ENCODE measurements at places on chromosomes 7 and 10.

DNA sequence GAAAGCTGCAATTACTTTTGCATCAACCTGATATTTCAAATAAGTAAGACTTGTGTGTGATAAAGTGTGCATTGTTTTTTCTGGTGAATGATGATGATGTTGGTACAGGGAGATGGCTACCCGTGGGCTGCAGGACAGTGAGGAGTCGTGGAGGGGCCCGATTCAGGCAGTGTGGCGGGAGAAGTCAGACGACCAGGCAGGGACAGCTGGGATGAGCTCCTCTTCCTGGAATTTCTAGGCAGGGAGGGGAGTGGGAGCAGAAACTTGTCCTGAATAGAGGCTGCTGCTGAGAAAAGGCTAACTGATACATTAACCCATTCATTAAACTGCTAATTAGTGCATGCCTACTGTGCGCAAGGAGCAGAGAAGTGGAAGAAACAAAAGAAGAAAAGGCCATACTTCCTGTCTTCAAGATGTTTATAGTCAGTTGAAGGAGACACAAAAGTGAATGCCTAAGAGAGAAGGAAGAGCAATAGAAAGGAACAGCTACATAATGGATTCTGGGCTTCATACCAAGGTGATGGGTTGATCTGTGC is 9.3 kb upstream of the GATAD1 start:
- DNase-seq, result no peak

DNA sequence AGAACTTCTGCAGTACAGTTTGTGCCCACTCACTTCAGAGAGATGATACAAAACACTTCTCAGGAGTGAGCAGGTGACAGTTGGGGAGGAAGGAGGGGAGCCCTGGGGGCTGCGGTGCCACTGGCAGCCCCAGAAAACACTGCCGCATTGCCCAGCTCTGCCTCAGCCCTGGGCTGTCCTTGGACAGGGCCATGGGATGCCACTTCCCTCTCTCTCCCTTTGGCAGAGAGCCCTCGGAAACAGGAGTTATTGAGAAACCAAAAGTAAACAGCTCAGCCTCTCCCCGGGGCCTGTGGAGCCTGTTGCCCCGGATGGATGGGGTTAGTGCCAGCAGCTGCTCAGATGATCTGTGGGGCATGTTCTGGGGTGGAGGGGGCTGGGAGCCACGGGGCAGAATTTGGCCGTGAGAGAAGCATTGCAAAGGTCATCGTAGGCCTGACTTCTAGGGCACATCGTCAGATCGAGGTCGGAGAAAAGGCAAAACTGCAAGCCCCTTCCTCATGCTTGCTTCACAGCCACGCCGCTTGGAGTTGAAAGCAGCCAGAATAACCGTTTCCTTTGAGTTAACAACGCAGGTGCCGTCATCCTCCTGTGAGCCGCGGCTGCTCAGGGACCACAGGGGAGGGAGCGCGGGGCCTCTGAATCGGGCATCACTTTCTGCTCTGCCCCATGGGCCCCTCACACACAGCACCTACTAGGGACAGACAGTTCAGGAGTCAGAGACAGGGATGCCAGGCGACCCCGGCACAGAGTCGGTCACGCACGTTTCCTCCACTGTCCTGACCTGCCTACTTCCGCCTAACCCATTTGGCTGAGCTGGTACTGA is 256.4 kb downstream of the CAMK1D start:
- peak; percentile 28 for DNase-seq

GRCh38 chr10:132133005-132133404 is 53.7 kb upstream of the DPYSL4 start:
- no peak for DNase-seq

DNA sequence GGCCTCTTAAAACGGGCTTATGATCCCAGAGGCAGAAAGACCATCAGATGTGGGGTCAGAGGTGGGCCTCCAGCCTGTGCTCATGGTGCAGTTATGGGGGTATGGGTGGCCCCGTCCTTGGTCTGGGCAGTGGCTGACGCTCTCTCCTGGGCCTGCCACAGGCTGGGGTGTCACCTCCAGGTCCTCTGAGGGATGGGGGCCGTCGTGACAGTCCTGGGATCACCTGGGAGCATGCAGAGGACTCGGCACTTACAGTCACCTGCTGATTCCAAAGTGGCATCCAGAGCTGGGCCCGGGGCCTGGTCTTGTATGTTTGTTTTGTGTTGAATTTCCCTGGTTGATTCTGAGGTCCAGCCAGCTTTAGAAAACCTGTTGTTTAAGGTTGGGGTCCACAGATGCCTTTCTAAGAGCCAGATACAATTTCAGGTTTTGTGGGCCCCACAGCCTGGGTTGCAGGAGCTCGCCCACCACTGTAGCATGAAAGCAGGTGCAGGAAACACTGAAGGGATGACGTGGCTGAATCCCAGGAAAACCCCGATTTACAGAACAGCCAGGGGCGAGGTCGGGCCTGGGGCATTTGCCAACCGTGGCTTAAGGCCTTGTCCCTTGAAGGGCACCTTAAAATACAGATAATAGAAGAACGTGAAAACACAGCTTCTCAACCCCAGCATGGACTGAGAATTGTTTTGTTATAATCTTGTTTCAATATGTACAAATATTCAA is 170.7 kb upstream of the PPP2R2D start:
- no peak for DNase-seq

DNA sequence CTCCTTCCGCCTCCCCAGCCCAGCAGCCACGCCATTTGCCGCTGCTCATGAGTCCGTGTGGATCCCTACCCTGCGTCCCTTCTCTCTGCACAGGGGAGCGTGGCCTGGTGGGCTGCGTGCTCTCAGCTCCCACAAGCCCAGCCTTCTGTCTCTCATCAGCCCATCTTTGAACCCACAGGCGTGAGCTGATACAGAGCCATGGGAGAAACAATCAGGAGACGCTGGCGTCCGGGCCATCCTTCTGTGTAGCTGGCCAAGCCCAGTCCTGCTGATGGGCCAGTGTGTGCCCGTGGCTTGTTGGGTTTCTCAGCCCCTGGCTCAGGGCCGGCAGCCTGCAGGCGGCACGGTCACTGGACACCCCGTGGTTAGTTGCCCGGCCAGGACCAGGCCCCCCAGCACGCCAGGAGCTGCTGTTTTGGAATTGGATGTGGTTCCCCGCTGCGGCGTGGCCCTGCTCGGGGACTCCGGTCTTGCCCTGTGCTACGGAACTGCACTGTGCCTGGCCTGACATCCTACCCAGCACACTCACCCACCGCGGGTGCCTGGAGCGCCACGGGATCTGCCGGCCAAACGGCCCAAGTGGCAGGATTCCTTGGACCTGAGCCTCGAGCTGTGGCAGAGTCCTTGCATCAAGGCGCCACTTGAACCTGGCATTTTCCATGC is 88.9 kb downstream of the ELFN1 start:
- DNase-seq, result no peak

DNA sequence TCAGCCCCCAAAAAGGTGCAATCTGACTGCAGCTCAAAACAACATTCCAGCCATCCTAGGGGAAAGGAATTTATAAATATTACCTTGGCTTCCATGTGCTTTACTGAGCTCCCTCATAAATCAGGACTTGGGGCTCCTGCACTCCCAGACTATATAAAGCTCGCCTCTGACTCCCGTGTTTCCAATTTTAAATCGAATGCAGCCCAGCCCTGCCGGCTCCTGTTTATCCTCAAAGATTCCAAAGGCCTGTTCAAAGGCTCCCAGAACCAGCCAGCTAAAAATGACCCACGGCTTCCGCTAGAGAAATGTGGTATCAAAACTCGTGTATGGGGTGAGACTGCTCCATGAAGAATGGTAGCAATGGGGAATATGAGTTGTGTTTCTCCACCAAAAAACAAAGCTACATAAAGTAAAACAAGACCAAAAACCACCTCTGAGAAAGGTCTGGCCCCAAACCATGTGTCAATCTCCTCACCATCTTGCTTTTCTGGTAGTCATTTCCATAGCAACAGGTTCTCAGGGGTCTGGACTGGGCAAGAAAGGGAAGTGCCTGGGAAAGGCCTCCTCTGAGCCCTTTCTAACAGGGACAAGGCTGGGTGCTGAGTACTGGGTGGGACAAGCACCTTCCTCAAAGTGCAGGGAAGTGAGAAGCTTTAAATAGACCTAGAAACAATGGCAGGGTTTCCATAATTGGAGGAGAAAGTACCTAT is 5.1 kb downstream of the CALML3 start:
- no peak for DNase-seq

DNA sequence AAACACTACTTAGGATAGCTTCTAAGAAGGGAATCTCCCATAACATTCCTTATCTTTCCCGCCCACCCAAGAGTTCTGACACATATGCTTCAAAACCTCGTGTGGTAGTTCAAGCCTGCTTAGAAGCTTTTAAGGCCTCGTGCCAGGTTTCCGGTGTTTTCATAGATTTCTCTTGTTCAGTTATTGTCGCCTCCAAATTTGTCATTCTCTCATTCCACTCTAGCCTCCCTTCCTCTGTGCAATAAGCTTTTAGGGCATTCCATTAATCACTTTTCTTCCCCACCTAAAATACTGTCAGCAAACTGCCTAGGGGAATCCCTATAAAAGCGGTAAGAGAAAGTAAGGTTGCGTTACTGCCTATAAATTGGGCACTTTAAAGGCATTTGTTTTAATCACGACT is 718 bp upstream of the BPGM start:
- no peak for DNase-seq

DNA sequence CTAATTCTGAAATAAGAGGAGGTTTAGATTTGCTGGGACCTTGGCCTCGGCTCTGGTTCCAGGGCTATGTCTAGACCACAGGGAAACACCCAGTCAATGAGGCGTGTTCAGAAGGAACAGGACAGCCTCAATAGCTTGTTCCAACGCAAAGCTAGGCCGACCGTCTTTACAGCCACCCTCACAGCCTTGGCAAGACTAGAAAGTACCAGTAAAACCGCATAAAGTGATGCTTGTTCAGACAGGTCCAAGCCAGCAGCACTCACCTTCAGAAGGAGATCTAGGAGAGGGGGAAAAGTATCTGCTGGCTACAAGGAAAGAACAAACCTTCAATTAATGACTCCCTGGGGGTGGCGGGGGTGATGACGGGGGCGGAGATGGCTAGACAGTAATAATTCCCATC is 50.1 kb upstream of the LMTK2 start:
- no peak for DNase-seq

GRCh38 chr7:74187915-74188675 is 13.9 kb downstream of the EIF4H start:
- DNase-seq, result no peak

- DNase-seq, result no peak
Measured at GRCh38 chr7:138669364-138669763, 31.8 kb downstream of the SVOPL start.

DNA sequence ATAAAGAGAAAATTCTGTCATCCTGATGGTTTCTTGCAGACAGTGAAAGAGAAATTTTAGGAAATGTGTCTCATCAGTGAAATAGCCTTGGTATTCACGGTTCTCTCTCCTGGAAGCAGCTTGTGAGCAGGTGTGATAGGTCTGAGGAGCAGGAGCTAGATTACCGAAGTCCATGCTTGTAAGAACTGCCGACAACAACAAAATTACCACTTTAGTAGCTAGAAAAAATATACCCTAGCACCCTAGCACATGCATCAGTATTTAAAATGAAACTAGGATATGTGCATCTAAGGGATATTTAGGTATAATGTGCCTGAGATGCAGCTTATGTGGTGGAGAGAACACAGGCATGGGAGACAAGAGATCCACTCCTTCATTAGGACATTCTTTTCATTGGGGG is 82.3 kb downstream of the VPS50 start:
- DNase-seq, result no peak

DNA sequence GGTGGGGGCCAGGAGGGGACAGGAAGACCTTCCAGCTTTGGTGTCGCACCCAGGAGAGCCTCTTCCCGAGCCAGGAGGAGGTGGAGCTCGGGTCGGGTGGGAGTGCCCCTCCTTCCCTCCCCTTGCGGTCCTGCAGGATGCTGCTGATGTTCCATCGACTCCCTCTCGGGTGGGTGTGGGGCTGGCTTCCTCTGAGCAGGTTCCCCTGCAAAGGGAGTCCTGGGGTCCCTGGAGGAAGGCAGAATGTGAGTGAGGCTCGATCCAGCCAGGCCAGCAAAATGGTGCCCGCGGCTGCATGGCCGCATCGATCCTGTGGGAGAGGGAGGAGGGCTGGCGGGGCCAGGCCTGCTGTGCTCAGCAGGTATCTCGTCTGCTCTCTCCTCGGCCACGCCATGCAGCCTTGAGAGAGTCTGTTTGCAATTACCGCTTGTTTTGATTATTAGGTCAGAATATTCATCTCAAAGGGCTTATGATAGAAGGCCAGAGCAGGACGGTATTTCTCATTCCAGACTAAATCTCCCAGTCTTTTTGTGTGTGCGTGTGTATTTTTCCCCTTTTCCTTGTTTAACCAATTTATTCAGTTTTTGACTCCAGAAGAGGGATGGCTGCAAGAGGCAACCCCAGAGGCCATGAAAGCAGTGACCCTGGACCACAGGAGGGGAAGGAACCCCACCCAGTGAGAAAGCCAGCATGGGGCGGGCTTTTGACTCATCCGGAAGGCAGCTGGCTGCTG is 137.3 kb upstream of the ZMIZ1 start:
- DNase-seq, result no peak

DNA sequence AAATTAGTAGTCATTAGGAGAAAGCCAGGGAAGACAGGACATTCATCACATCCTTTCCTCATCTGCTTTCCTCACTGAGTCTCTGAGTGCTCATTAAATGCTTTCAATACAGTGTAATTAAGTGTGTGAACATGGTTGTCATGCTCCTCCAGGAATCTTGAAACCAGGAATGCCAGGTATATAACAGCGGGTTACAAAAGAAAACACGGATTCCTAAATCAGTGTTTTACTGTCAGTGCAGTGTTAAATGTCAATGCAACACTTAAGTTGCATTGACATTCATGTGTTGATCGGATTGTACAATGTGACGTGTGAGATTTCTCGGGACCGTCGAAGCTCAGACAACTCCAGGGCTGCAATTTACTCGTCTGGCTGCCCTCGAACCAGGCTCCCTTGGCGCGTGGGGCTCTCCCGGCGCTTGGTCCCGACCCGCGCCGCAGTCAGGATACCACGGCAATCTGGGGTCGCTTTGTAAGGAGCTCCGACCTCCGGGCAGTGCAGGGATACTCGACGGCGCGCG is 455 bp upstream of the SPAG6 start:
- DNase-seq, result no peak

GRCh38 chr10:97547962-97548361 is 24.6 kb upstream of the ANKRD2 start:
- no peak for DNase-seq

DNA sequence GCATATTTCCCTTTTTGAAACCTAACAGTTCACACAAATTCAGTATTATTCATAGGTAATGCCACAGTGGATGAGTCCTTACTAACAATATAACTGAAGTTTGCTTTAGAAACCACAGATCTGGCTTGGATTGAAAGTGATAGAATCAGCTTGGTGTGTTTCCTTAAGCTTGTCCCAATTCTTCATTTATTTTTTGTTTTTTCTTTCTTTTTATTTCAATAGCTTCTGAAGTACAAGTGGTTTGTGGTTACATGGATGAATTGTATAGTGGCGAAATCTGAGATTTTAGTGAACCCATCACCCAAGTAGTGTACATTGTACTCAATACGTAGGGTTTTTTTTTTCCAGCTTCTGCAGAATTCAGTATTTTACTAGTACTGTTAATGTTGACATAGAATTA is 518.2 kb upstream of the SEMA3D start:
- no peak for DNase-seq

GRCh38 chr10:113743594-113743993 is 7.9 kb upstream of the PLEKHS1 start:
- DNase-seq, result no peak

- no peak for DNase-seq
Measured at GRCh38 chr10:24793648-24794379, 70.1 kb upstream of the ARHGAP21 start.

GRCh38 chr10:95837783-95838182 is 70.0 kb upstream of the CC2D2B start:
- no peak for DNase-seq

Measured in activated CD4-positive, alpha-beta T cell treated with anti-CD3 and anti-CD28 coated beads for 1 hour (primary cell).